Activated naive CD8-positive, alpha-beta T cell treated with anti-CD3 and anti-CD28 coated beads for 36 hours (primary cell): ENCODE measurements at places on chromosomes 12 and 14.

GRCh38 chr12:46452776-46453175 lies 80.2 kb upstream of the SLC38A2 start:
- DNase-seq, result no peak

GRCh38 chr12:101782273-101782731 lies 43.0 kb upstream of the SYCP3 start:
- DNase-seq, result no peak

DNA sequence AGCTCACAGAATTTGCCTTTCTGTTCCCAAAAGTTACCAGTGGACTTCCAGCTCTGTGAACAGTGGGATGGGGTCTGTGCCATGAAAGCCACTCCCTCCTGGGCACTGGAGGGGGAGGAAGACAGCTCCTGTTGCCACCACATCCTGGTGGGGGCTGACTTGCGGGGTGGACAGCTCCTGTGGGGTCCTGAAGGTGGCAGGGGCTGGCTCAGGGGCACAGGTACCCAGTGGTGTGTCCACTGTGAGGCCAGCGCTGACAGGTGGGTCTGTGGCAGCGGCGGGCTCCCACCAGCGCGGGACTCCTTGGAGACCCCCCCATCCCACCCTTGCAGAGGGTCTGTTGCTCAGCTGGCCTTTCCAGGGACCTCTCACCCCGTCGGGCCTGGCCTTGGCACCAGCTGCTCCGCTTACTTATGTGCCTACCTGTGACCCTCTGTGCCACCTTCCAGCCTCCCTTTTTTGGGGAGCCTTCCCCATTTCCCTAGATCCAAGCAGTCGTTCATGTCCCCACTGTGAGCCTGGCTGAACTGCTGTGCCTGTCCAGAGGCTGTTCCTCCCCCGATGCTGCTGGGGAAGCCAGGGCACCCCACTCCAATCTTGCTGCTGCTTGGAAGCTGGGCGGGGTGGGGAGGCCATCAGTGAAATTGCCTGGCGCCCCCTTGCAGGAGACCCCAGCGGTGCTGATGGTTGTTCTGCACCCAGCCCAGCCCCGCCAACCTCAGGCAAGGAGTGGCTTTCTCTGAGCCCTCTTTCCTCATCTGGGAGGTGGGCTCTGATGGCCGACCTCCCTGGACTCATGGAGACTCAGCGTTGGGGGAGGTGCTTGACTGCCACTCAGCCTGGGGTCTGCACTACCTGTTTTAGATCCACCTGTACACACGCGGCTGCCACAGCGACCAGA lies 2.2 kb downstream of the TEDC1 start:
- no peak for DNase-seq

DNA sequence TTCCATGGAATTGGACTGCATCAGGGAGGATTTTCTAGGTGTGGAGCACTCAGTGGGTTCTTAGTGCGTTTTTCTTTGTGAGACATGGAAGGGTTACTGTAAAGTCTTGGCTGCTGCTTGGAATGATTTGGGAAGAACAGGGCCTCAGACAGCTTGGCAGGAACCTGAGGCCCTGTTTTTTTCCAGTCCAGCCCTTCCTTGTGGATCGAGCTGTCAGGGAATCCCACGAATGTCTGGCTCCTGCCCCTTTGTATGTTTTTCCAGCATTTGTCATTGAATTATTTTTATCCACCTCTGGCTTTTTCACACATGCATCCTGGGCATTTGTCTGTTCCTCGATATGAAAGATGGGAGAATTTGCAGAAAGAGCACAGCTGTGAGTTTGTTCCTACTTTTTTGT lies 158.5 kb downstream of the TGFB3 start:
- DNase-seq, result no peak

DNA sequence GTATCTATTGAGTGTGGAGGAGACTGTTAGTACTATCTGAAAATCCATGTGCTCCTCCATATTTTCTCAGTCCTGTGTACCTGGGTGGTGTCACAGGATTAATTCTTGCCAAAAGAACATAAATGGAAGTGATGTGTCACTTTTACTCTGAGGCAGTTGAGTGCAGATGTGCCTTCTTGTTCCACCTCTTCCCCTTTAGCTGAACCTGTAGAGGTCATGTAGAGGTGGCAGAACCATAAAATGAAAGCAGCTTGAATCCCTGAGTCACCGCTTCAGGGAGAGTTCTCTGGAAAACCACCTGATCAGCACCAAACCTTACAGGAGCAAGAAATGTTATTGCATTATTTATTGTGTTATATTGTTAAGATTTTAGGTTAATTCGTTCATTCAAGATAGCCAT lies 14.7 kb upstream of the SLC25A3 start:
- DNase-seq, result no peak

- DNase-seq, result no peak
Observed at GRCh38 chr14:94886931-94887330, 117.0 kb upstream of the GSC start.

GRCh38 chr12:80593766-80594165 lies 113.7 kb upstream of the MYF6 start:
- no peak for DNase-seq

DNA sequence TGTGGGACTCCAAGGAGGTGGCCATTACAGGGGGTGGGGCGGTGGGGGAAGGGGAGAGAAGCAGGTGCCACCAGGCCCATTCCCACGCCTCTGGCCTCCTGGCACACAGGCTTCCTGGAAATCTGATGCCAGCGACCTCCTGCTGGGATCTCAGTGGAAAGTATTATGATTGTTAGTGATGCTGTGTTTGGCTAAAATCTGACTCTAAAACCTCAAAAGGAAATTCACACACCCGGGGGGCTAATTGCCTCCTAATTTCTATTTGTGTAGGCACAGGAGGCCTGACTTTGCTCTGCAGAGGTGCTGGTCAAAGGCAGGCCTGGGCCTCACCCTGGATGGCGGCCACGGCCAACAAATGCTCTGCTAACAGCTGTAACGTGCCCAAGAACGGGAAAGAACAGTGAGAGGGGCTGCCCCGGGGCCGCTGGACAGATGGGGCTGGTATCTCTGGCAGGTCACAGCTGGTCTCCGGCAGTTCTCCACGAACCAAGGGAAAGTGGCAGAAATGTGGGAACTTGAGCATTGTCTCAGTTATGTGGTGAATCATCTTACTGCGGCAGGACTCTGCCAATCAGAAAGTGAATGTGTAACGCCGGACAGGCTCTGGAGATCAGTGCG lies 14.3 kb downstream of the FAM181A start:
- DNase-seq, result no peak
